ENCODE measurements at places on chromosomes 2 and 18.

DNA sequence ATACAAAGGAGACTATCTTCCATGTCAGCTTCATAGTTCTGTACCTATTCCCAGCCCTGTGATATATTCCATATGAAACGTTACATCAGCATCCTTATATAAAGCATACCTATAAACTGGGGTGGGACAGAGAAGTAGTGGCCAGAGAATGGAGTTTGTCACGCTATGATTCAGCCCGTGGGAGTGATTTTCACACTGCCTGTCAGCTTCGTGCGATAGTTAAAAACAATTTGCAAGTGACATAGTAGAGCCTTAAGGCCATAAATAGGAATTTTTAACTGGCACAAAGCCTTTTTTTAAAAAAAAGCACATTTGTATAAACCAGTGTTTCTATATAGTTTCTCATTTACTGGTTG lies 30.2 kb downstream of the PKP4 start:
- H3K4me3 ChIP-seq = no peak overlapping the region
- no peaks in the 10 kb centered on the region for H3K36me3 ChIP-seq
- DNase-seq = no peak
- peaks cover 3% of the 10 kb centered on the region for H3K4me1 ChIP-seq
- no peaks in the 10 kb centered on the region for H3K27me3 ChIP-seq
- no peak overlapping the region for H3K27ac ChIP-seq

- no peak overlapping the region for H3K4me3 ChIP-seq
- no peaks in the 10 kb centered on the region for H3K4me1 ChIP-seq
- H3K27me3 ChIP-seq = peaks cover 14% of the 10 kb centered on the region
- H3K27ac ChIP-seq = no peak overlapping the region
- no peak for DNase-seq
- H3K36me3 ChIP-seq = no peaks in the 10 kb centered on the region
These were observed 144.7 kb downstream of the PMAIP1 start for GRCh38 chr18:60044290-60045006.

GRCh38 chr2:46421361-46421760 lies 58.0 kb upstream of the TMEM247 start:
- H3K4me3 ChIP-seq = no peak overlapping the region
- no peak for DNase-seq
- no peaks in the 10 kb centered on the region for H3K27me3 ChIP-seq
- H3K27ac ChIP-seq = no peak overlapping the region
- H3K36me3 ChIP-seq = peaks cover 3% of the 10 kb centered on the region

GRCh38 chr2:43837831-43838559 lies 644 bp downstream of the ABCG5 start:
- no peaks in the 10 kb centered on the region for H3K4me1 ChIP-seq
- DNase-seq = no peak
- H3K27me3 ChIP-seq = peaks cover 13% of the 10 kb centered on the region
- no peak overlapping the region for H3K27ac ChIP-seq
- H3K4me3 ChIP-seq = no peak overlapping the region

DNA sequence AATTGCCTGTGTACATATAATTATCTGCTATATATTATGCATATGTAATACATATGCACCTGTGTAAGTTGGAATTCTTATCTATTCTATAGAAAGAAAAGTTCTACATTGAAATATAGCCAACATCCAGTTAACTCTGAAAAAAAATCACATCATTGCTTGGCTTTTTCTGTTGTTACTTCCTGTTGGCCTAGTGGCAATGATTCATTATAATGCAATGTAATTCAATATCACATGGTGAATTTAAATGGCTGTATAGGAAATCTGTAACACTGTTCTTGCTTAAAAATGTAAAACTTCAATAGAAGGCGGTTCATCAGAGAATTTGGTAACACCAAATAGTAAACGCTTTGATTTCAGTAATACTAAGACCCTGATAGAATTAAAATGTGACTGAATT lies 44.5 kb upstream of the MAP4K3 start:
- H3K4me1 ChIP-seq = no peaks in the 10 kb centered on the region
- DNase-seq = no peak
- no peaks in the 10 kb centered on the region for H3K36me3 ChIP-seq
- H3K4me3 ChIP-seq = no peak overlapping the region
